ENCODE measurements at places on chromosomes 6 and 20.

GRCh38 chr20:40309731-40310130, 379.3 kb downstream of the MAFB start:
- no peak for DNase-seq

GRCh38 chr20:34013554-34013953, 19.8 kb downstream of the RALY start:
- no peak for DNase-seq

- DNase-seq = no peak
Observed at GRCh38 chr6:7646394-7646793, 56.4 kb downstream of the SNRNP48 start.

- DNase-seq = no peak
Observed at GRCh38 chr6:168363811-168364792, 44.5 kb upstream of the DACT2 start.

DNA sequence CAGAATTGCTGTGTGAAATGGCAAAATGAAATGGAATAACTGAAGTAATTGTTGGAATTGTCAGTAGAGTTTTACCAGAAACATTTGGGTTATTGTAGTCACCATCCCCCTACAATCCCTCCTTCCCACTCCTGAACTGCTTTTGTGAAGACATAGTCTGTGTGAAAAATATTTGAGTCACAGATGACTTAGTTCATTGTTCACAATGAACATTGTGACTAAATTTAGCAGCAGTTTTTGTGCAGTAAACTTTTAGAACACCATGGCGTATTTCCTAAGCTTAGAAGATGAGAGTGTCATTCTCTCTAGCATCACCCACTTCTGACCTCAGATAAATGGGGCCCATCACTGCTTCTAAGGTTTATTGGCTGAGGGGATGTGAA, 11.0 kb downstream of the OTOR start:
- DNase-seq = no peak

DNA sequence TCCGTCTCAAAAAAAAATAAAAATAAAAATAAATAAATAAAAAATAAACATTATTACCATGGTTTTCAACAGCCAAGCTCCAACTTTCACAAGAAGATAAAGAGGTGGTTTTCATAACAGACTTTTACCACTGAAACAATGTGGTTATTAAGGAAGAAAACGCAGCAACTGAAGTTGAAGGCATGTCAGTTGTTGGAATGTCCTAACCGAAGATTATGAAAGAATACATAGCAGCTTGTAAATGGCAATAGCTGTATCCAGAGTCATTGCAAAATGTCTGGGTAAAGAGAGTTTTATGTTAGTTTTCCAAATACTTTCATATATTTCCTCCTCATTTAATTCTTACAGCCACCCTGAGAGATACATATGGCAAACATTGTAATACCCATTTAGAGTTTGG, 161.6 kb upstream of the MARCKS start:
- no peak for DNase-seq
